ENCODE measurements at places on chromosomes 11 and 22.

DNA sequence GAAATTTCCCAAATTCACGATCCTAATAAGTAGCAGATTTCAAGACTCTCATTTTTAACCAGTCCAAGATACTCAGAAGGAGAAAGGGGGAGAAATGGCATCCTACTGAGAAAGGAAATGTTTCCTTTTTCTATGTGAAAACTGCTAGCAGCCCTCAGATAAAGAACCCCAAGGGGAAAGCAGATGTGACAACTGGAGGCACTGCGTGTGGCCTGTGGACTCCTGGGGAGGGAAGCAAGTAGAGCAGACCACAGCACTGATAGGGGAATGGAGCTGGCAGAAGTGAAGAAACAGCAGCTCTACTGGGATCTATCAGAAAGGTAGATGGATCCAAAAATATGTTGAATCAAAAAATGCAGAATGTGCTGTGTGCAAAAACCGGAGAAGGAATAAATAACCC, 239.7 kb upstream of the API5 start:
- no peak for DNase-seq

DNA sequence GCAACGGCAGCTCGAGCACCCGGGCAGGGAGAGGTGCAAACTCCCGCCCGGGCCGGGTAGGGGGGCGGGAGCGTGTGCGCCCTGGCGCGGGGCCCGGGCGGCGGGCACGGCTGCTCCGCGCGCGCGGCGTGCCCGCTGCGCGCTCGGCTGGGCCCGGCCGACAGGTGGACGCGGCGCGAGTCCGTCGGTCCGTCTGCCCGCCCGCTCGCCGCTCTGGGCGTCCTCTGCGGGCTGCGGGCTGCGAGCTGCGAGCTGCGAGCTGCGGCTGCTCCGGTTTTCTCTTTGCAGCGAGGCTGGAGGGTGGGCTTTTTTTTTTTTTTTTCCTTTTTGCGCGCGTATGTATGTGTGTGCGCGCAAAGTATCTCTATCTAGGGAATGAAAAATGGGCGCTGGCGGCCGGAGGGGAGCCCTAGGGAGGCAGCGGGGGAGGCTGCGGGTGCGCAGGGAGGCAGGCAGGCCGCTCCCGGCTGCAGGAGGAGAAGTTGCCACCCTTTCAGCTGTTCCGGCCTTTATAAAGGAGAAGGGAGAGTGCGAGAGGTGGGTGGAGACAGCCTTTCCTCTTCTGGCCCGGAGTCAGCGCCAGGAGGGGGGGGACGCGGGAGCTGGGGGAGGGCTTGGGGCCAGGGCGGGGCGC, at the start of gene PDGFB:
Gene PDGFB (minus strand): TSS at position 487 of the 634 bp plus-strand sequence. CDS start 1,019 bp downstream, outside the sequence.
- DNase-seq = no peak

- no peak for DNase-seq
Measured at GRCh38 chr11:104679258-104679657, 219.0 kb downstream of the CASP12 start.

DNA sequence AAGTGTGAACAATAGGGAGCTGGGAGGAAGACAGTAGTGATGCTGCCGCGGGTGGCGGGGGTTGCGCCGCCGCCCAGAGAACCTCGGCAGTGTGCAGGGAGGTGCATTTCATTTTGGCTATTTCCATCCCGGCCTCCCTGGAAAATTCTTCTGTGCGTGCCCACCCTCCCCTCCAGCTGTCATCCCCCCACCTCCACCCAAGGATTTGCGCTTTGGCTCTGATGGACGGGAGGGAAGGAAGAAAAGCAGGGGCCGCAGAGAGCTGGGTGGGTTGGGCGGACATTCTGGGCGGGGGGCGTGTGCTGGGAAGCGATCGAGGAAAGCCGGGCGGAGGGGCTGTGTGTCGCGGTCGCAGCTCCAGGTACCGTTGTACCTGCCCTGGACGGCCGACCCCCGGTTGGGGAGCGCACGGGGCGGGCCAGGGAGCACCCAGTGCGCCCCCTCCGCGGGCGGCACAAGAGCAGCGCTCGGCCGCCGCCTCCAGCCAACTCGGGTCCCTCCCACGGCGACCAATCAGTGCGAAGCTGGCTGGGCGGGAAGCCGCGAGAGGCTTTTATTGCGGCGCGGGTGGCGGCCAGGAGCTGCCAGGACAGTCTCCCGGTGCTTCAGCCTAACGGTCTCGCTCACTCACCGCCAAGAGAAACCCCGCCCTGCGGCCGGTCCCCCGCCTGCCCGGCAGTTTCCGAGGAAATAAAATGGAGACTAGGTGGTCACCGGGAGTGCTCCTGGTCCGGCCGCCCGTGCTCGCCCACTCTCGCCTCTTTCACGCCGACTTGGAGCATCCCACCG, 1.6 kb downstream of the NCAM1 start:
- peak; percentile 18 for DNase-seq

DNA sequence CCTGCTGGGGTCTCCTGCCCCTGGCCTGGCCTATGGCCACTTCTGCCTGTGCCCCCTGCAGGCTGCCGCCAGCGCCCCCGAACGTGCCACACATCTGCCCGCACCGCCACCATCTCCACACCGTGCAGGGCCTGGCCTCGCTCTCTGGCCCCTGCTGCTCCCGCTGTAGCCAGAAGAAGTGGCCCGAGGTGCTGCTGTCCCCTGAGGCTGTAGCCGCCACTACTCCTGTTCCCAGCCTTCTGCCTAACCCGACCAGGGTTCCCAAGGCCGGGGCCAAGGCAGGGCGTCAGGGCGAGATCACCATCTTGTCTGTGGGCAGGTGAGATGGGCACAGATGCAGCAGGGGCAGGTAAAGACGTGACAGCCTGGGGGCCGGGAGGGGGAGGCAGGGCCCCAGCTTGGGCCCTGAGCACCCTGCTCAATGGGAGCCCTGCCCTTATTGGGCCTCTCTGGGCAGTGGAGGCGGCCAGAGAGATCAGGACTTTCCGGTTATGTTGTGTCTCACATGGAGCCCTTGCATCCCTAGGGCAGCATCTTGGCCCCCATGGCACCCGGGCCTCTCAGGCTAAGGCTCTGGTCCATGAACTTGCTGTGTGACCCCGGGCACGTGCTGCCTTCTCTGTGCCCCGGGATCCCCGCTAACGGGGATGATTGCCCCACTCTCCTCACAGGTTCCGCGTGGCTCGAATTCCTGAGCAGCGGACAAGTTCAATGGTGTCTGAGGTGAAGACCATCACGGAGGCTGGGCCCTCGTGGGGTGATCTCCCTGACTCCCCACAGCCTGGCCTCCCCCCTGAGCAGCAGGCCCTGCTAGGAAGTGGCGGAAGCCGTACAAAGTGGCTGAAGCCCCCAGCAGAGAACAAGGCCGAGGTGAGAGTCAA, 18.5 kb downstream of the RELT start:
- DNase-seq = no peak

- DNase-seq = no peak
Measured at GRCh38 chr11:19442554-19442910, 201.8 kb upstream of the E2F8 start.

GRCh38 chr11:129711760-129712159, 103.9 kb upstream of the TMEM45B start:
- DNase-seq = no peak

DNA sequence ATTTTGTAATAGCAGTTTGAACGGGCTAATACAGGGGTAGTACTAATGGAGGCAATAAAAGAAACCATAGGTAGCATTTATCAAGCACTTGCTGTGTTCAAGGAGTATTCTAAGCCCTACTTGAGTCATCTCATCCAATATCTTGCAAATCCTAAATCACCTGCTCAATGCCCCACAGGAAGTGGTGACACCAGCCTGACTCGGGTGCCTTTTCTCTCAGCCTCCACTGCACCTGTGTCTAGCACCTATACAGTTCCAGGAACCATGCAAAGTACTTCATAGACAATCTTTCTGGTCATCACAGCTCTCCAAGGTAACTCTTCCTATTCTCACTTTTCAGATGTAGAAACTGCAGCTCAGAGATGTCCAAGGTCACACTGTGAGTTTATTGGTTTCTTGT, 98.0 kb downstream of the PRR5L start:
- peak; percentile 12 for DNase-seq

GRCh38 chr11:102727890-102728289, 3.1 kb upstream of the MMP8 start:
- no peak for DNase-seq

GRCh38 chr22:16804882-16805281, 20.3 kb downstream of the XKR3 start:
- no peak for DNase-seq

DNA sequence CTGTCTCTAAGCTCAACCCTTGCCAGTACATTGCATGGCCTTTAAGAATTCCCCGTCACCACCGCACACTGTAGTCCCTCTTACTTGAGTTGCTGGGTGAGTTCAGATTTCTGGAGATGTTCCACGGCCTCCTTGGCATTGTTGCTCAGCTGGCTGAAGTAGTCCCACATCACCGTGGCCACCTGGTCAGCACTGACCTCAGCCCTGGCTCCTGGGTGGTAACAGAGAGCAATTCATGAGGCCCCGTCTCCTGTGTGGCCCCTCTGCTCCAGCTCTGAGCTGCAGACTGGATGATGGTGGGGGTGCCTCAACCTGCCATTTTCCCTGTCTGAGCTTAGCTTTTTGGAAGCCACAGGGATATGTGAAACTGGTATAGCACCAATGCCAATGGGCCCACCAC, 529 bp downstream of the APOA4 start:
- no peak for DNase-seq

GRCh38 chr11:57798905-57799559, 37.4 kb downstream of the CTNND1 start:
- no peak for DNase-seq

DNA sequence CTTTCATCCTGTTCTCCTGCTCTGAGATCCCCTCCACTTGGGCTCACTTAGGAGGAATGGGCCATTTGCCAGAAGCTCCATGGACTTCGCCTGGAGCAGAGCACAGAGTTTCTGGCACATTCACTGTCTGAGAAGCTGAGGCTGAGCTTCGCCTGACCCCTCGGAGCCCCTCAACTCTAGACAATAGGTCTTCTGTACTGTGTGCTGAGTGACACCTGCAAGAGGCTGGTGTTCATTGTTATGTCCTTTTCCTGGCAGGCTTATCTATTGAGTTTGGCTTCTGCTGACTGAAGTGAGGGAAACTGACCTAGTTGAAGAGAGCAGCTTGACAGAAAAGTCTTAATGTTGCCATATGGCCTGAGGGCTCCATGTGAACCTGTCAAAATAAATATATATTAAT, 124.3 kb downstream of the EHF start:
- DNase-seq = no peak

- no peak for DNase-seq
Measured at GRCh38 chr11:43737201-43737590, 56.7 kb downstream of the HSD17B12 start.

DNA sequence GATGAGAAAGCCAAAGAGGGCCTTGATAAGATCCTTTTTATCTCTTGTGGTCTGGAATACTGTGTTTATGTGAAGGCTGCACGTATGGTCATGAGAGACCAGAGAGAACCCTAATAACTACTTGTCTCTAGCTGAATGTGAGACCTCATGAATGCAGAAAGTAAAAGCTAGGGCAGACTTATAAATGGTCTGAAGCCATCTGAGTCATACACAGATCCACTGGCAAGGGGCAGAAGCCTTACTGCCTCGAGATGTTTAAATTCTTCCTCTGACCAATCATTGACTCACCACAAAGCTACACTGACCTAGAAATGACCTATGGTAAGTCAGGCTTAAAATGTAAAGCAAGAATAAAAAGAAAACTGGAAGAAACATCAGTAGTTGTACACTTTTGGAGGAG, 22.7 kb upstream of the OR4B1 start:
- DNase-seq = no peak

DNA sequence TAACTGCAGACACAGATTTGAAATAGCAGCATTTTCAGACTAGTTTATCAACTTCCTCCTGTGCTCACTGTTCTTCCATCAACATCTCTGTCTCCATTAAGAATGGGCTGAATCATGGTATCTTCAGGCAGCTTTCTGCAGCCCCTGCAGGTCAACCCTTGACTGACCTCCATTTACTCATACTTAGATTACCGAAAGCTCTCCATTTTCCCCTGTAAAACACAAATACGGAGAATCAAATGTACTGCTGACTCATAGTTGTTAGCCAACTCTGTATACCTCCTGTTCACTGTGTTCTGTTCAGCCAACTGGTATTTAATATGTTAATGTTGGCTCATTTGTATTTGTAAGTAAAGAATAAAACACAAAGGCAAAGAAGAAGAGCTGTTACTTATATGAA, 364.0 kb downstream of the CASP12 start:
- DNase-seq = no peak

DNA sequence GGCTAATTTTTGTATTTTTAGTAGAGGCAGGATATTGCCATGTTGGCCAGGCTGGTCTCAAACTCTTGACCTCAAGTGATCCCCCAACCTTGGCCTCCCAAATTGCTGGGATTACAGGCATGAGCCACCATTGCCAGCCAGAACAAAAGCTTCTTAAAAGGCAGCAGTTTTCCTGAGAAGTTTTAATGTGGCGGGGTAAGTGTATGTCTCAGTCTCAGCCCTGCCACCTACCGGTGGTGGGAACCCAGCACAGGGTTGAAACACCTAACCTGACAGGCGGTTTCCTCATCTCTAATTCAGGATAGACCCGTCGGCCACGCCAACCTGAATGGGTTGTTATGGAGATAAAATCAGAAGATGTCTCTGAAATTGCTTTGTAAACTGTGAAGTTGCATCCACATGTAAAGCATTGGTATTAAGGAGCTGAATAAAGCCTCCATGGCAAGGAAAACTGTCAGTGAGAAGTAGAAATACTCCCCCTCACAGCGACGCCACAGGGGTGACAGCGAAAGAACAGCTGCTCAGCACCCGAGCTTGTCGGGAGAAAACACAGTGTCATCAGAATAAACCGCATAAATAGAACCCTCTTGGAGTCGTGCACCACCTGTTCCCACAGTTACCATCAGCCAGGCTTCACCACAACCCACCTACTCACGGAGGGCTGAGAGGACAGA, 165.9 kb upstream of the NCAM1 start:
- peak; percentile 31 for DNase-seq

DNA sequence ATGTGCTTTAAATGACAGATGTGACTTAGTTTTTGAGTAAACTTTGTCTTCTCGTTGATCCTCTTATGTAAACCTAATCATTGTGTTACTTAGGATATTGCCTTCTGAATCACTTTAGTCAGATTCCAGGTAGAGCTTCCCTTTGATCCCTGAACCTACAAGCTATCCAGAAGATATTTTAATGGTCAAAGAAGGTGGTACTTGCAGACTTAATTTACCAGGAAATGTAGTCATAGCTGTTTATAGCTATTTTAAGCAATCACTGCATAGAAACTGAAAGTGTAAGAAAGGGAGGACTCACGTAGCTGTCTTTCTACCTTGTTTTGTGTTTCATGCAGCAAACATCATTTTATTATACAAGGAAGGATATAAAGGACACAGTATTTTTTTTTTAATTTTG, 189.5 kb downstream of the DDX10 start:
- DNase-seq = no peak

GRCh38 chr11:111177037-111177871, 68.3 kb upstream of the POU2AF2 start:
- no peak for DNase-seq

DNA sequence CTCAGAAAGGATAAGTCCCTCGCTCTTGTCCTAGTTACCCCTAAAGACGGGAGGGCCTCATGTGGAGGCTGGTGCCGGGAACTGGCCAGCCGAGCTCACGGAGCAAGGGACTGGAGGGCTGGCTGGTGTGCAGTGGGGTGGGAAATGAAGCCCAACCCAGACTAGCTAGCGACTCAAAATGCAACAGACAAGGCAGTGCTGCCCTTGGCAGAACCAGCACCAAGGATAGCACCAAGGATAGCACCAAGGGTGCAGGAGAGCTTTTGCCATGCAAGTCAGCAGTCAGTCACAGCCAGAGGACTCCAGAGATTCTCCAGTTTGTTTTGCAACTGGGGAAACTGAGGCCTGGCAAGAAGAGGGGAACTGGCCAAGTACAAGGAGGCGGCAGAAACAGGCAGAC, 6.5 kb upstream of the BATF2 start:
- no peak for DNase-seq

Data from stimulated activated CD4-positive, alpha-beta T cell treated with anti-CD3 and anti-CD28 coated beads, Interleukin-15, amount 100 ng/mL, for 24 hours (primary cell).